Stimulated activated CD8-positive, alpha-beta memory T cell treated with anti-CD3 and anti-CD28 coated beads, Interleukin-7, amount 100 ng/mL, for 24 hours (primary cell): ENCODE measurements at places on chromosomes 11 and 22.

GRCh38 chr11:61505640-61506155, 2.9 kb upstream of the LRRC10B start:
- DNase-seq: no peak

DNA sequence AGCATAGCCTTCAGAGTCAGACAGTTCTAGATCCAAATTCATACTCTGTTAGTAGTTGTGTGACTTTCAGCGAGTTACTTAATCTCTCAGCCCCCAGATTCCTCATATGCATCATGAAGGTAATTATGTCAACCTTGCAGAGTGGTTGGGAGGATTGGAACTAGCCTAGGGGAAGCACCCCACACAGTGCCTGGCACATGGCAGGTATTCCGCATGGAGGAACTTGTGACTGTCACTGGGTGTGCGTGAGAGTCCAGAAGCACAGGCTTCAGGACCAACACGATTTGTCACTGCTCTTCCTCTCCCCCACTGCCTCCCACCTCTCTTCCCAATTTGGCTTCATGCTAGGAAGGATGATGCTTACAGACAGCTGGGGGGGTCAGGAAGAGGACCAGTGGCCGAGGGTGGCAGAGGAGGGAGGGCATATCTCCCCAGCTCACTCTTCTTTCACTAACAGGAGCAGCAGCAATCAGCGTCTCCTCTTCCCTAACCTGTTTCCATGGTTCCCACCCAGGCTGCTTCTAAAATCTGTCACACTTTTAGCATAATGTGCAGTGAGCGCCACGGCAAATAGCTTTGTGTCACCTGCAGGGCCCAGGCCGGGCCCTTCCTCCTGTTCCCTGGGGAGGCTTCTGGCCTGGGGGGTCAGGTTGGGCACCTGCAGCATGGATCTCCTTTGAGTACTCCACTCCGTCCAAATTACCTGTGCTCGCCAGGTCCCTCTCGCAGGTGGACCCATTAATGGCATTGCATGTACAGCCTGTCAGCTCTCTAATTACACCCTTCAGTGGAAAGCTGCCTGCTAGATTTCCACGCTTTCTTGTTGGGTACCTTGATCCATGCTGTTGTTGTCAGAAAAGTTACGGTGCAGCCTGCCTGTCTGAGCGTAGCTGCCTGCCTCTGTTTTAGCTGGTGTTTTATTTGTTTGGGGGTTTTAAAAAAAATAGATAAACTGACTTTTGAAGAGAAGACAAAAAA, 400.4 kb downstream of the NXPE2 start:
- no peak for DNase-seq

- no peak for DNase-seq
Observed at GRCh38 chr11:1854949-1855885, 2.3 kb downstream of the LSP1 start.

DNA sequence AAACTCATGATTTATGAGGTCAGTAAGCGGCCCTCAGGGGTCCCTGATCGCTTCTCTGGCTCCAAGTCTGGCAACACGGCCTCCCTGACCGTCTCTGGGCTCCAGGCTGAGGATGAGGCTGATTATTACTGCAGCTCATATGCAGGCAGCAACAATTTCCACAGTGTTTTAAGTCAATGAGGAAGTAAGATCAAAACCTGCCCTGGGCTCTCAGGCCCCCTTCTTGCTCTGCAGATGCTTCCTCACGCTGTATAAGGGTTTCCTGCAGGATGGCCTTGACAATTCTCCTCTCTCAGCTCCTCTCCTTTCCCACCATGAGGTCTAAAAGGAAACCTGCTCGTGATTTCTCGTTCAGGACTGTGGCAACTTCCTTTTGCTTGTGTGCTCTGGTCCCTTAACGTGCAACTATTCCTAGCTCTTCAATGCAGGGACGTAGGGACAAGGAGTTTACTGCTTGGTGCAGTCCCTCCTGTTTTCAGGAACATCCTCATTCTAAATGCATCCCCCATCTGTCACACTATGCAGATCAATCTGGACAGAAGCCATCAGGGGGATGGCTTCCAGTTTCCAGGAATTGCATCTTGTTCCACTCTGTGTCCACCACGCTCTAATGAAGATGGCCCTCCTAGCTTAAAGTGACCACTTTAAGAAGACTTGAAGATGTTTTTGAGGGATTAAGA, 64.3 kb upstream of the IGLL5 start:
- no peak for DNase-seq

DNA sequence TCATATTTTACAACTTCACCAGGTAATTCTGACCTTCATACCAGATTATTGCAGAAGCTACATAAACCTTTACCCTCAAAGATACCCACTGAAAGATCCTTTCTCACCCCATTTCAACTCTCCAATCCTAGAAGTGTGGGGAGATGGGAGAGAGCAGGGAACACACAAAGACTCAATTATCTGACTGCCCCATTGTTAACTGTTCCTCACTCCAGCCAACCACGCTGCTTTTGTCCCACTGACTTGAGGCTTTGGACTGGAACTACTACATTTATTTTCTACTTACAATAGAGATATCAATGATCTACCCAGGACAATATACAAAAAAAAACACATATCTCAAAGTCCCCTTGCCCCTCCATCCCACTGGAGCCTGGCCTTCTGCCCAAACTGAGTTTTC, 44.7 kb upstream of the SLN start:
- no peak for DNase-seq

- DNase-seq: no peak
Observed at GRCh38 chr22:37231406-37232139, 12.5 kb downstream of the RAC2 start.

DNA sequence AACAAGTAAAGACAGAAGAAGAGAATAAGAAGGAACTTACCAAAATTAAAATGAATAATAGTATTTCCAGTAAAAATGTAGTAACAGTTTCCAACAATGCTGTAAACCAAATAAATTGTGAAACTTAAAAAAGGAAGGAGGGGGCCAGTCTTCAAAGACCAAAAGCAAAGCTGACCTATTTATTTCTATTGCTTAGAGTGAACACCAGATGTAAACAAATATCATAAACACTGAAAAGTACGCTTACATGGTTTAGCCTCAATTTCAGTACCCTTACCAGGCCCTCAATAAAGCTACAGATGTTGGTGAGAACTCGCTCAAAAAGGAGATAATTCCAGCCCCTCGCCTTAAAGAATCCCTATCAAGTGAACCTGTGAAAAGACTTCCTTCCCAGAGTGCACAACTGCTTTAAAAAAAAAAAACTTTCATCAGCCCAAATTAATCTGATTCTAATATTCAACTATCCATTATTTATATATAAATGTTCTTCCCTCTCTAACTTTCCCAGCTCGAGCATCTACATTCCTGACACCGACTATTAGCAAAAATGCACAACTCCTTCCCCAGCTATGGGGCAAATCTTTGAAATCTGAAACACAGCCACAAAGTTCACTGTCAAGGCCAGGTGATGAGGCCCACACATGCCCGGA, 2.4 kb downstream of the PHF21A start:
- no peak for DNase-seq

GRCh38 chr11:111359223-111360149, 19.6 kb downstream of the POU2AF1 start:
- no peak for DNase-seq

DNA sequence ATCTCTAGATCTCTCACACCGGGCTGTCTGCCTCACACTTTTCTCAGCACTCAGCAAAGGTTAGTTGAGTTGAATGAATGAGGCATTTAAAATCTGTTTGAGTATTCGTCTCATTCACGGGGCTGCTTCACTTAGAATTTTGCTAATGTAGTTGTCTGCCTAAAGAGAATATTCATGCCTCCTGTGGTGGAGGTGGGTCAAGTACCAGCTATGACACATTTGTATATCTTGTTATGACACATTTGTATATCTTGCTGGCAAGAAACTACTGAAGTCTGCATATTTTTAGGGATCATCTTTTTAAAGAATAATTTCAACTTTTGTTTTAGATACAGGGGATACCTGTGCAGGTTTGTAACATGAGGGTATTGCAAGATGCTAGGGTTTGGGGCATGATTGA, 43.1 kb downstream of the LDLRAD3 start:
- DNase-seq: no peak

GRCh38 chr22:37197451-37198257, 9.6 kb upstream of the C1QTNF6 start:
- no peak for DNase-seq

DNA sequence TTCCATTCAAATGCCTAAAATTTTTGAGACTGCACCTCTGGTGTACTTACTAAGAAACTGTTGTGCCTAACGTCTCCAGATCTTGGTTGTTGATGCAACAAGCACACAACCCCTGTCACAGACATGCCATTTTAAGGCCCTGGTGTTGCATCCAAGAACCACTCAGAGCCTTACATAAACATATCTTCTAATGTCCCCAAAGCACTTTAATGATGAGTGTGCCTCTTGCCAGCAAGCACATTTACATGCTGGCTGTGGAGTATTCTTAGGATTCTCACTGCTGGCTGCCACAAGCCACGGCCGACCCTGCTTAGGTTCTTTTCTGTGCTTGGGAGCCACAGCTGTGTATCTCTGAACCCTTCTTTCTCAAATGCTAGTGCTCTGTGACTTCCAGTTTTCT, 201.4 kb downstream of the ADAMTS15 start:
- DNase-seq: no peak

DNA sequence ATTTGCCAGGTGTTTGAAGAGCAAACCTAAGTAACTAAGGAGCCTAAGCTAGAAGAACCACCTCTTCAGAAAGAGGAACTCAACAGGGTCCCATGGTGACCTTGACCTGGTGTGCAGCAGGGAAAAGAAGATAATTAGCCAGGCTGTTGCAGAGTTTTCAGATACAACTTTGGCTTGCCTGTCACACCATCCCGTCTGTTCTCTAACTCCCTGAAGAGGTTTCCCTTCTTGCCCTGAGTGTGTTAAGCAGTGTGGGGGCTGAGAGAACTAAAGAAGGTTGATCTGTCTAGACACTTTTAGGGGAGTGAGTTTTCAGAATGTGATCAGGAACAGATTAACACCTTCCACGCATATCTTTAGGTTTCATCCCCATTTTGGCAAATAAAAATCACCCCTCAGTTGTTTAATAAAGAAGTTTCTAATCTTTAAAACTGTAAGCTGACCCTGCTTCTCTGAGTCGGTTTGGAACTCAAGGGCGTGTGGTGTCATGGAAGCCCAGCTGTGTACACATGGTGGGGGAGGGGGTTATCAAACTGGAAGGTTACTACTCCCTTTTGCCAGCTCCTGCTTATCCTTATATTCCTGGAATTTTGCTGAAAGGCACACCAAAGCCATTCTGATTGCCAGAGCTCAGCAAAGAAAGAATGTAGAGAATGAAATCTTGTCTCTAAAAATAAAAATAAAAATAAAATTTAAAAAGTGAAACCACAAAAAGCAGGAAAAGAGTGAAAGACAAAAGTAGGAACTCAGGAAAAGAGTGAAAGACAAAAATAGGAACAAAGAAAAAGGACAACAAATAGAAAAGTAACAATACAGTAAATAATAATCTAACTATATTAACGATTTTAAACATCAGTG, 70.2 kb downstream of the DBX1 start:
- no peak for DNase-seq

DNA sequence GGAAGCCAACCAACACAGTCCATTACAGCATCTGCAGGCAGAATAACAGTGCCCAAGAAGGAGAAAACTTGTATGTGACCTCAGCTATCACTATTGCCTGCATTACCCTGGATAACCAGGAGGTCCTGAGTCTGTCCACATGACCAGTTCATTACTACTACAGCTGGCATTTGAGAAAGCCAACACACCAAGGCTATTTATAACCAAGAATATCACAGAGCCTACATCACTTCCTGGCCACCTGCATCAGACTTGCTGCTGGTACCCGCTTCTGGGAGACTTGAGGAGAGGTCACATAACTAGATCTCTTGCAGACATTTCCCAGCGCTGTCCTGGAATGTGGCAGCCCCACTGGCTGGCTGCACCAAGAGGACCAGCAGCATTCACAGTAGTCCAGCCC, 11.1 kb upstream of the OR56B4 start:
- no peak for DNase-seq

DNA sequence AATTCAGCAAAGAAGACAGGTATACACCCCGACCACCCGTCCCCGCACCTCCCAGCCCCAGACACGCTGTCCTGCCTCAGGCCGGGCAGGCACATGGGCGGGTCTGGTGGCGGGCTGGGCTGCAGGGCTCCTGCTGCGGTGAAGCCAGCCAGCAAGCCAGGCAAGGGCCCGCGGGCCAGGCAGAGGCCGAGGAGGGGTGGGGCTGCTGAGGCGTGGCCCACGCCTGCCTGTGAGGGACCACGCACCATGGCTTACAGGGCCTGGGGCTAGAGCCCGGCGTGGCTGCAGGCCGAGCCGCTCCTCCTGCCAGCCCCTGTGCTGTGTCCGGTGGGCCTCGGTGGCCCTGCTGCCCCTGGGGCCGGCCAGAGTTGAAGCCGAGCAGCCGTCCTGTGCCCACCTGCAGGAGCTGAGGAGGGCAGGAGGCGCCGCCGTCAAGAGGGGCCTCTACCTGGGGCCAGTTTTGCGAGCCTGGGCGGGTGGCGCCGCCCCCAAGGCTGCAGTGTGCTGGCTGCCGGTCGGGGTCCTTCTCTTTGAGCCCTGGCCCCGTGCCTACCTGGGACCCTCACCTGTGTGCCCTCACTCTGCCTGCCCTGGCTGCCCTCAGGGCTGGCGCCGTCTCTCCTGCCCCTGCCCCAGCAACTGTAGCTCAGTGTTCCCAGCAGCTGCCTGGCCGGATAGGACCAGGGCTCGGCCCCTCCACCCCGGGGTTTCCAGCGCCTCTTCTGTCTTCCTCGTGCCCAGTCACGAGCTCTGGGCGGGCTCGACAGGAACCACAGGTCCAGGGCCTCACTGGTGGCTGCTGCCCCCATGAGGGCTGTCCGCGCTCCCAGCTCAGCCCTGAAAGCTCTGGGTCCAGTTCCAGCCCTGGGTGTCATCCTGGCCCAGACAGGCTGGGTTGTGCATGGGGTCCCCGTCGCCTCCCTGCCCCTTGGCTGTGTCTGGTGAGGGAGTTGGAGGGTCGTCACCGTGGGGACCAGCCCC, 38.4 kb downstream of the MOB2 start:
- no peak for DNase-seq

GRCh38 chr11:2434008-2434407, 10.3 kb downstream of the TRPM5 start:
- no peak for DNase-seq

DNA sequence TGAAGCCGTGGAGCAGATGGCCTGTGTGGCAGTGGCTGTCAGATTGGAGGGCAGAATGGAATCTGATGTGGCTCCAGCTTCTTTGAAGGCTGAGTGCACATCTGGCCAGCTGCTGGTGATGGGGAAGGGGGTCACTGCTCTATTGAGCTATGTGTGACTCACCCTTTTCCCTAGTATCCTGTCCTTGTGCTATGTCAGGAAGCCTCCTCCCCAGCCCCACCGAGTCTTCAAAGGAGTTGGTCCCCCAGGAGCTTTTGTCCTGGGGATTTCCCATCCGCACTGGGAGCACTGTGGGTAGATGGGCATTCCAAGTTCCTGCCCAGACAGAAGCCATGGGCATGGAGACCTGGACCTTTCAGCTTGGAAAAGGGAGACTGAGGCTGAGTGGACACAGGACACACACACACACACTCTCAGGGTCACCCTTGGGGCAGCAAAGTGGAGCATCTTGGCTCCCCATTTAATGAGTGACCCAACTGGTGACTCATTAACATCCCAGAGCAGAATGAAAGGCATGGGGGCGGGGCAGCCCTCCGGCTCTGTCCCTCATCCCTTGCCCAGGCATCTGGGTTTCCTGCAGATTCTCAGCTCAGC, 3.3 kb downstream of the SERPINH1 start:
- DNase-seq: no peak

GRCh38 chr11:20363149-20363499, 390 bp upstream of the HTATIP2 start:
- no peak for DNase-seq

- no peak for DNase-seq
Observed at GRCh38 chr11:117829369-117829725, 4.8 kb upstream of the FXYD2 start.
